Metanephros (tissue), 2 donors: ENCODE measurements at places on chromosomes 7 and 10. TPM values are rescaled to one million over a fixed set of nuclear protein-coding genes. Genes with fewer than 3 reads are reported as not detected.

The ANXA11 gene
- 96.7 TPM for total RNA-seq

The MYPN gene
- 20.4 TPM for total RNA-seq

The PDZD8 gene
- total RNA-seq = 23.6 TPM

The COL1A2 gene
- total RNA-seq = 1,434 TPM

The FAM25A gene
- not detected for total RNA-seq

The GIMAP8 gene
- 10.6 TPM for total RNA-seq

The CPN1 gene
- total RNA-seq = 2.2 TPM

The MAD1L1 gene
- total RNA-seq = 41.0 TPM

The HABP2 gene
- total RNA-seq = 0.53 TPM

The MLXIPL gene
- 9.3 TPM for total RNA-seq

The SP4 gene
- 17.0 TPM for total RNA-seq
